Spleen (tissue), 13 donors: ENCODE measurements at places on chromosomes 2 and 18. TPM values are rescaled to one million over a fixed set of nuclear protein-coding genes. Genes with fewer than 3 reads are reported as not detected.

DNA sequence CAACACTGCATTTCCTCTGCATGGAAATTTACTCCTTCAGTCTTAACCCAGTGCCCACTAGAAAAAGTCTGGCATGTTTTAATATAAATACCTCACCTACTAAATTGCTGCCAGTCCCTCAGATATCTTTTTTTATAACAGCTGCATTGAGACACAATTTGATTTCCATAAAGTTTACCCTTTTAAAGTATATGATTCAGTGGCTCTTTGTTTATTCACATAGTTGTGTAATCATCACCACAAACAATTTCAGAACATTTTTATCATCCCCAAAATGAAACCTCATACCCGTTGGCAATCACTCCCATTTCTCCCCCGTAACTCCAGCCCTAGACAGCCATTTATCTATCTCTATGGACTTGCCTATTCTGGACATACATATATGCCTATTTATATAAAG is 17.0 kb upstream of the FRZB start:
- no peak for DNase-seq

GRCh38 chr2:32976409-32977063 is 29.8 kb downstream of the LTBP1 start:
- DNase-seq, result no peak

GALR1 gene
- total RNA-seq, result not detected

DNA sequence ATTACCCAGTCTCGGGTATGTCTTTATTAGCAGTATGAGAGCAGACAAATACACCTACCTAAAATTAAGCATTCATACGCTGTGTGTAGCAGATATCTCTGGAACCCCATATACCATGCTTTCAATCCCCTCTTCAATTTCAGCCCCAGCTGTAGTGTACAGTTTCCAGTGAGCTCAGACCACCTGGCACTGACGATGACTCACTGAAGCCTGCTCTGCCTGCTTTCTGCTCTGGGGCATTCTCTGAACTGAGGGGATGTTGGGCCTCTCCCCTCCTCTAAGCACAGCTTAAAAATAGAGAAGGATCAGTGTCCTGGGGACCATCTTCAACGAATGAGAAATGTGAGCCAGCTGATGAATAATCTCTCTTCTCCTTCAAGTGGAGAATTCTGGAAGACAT is 8.7 kb upstream of the CCL20 start:
- DNase-seq, result no peak

DNA sequence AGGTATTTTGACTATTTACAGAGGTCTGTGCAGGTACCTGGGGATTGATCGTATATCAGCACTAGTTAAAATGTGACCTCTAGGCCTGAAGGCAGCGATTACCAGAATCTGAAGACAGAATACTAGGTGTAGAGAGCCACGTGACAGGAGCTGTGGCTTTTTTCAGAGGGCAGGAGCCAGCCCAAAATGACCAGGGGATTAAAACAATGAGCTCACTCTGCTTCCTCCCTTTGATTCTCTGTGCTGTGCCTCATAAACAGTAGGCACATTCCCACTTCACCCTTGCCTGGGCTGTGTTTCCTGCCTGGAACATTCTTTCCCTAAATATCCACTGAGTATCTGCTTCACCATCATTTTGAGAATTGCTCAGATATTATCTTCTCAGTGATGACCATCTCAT is 15.2 kb downstream of the ITGAV start:
- DNase-seq, result no peak

GRCh38 chr18:24669502-24669901 is 209.1 kb downstream of the HRH4 start:
- DNase-seq, result no peak

CENPO gene
- 8.7 TPM for total RNA-seq

GRCh38 chr18:44741511-44741910 is 60.8 kb downstream of the SETBP1 start:
- no peak for DNase-seq

GRCh38 chr2:236638707-236639106 is 69.1 kb downstream of the ACKR3 start:
- peak; percentile 41 for DNase-seq

MBP gene
- 79.4 TPM for total RNA-seq

- no peak for DNase-seq
Measured at GRCh38 chr18:62664414-62664813, 50.9 kb upstream of the PHLPP1 start.

GRCh38 chr2:62461017-62461553 is 44.9 kb downstream of the TMEM17 start:
- no peak for DNase-seq

CFC1 gene
- not detected for total RNA-seq

FIGN gene
- total RNA-seq, result 22.6 TPM

- no peak for DNase-seq
Measured at GRCh38 chr2:170013802-170014551, 164.0 kb upstream of the MYO3B start.

BOK gene
- total RNA-seq, result 17.0 TPM

- no peak for DNase-seq
Measured at GRCh38 chr2:192657362-192657761, 462.6 kb upstream of the TMEFF2 start.

YWHAQ gene
- 124 TPM for total RNA-seq

- DNase-seq, result no peak
Measured at GRCh38 chr18:46868169-46868921, 49.0 kb downstream of the PIAS2 start.

DNA sequence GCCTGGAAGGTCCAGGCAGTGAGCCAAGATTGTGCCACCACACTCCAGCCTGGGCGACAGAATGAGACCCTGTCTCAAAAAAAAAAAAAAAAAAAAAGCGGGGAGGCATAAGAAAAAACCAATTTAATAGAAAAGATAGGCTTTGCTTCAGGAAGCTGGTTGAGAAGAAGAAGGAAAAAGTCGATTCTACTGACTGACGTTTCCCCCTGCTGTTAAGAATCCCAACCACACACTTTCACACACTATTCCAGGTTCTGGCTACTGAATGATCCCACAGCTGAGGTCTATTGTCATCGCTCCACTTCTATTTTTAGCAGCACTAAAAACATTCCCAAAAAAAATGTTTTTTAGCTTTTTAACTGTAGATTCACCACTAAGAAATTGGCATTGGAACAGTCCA is 6.7 kb upstream of the CHCHD5 start:
- no peak for DNase-seq

MYL1 gene
- not detected for total RNA-seq

AGXT gene
- 3.4 TPM for total RNA-seq

DNA sequence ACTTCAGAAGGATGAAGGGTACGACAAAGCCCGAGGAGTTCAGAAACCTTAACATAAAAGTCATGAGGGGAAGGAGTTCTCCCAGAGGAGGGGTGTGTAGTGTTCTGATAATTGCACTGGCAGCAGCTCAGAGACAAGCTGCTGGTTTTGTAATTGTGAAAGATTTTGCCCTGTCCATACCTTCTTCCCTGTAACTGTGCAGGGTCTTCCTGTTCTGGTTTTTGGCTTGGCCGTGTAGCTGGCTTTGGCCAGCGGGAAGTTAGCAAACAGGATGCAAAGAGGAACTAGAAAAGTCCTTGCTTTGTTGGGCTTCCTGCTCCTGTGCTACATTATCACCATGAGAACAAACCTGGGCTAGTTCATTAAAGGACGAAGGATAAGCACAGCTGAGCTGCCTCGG is 160.8 kb downstream of the LPIN1 start:
- no peak for DNase-seq

GRCh38 chr18:2994603-2995432 is 18.1 kb downstream of the LPIN2 start:
- peak; percentile 88 for DNase-seq

- no peak for DNase-seq
Measured at GRCh38 chr2:152585830-152586484, 131.3 kb downstream of the PRPF40A start.

DNA sequence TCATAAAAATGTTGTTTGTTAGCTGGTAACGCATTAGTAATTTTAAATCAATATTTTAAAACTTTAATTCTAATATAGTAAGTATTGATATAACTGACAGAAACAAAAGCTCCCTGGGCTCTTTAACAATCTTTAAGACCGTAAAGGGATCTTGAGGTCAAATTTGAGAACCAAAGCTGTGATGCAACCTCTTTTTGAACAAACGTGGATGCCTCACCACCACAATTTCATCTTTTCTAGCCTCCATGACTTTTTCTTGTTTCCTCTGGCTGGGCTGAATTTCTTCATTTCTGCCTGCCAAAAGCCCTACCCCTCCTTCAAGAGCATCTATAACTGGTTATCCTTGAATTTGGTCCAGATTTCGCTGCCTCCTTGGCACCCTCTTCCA is 563 bp upstream of the POLE4 start:
- DNase-seq, result no peak

- DNase-seq, result peak; percentile 87
Measured at GRCh38 chr2:55231546-55232083, 478 bp downstream of the CLHC1 start.

DNA sequence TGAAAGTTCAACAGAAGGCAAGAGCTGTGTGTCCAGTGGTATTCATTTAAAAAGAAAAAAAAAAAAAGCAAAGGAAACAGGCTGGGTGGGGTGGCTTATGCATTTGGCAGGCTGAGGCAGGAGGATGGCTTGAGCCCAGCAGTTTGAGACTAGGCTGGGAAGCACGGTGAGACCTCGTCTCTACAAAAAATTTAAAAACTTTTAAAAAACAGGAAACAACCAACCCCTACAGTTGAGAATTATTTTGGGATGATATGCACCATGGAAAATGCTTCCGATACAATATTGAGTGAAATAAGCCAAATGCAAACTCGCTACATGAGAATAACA is 31.2 kb downstream of the PTPN18 start:
- DNase-seq, result no peak

- peak; percentile 92 for DNase-seq
Measured at GRCh38 chr2:105329561-105330495, at the start of gene TGFBRAP1. TGFBRAP1 (minus strand) TSS chr2:105329735; CDS start chr2:105308301, 21,434 bp downstream.

FAM161A gene
- 3.1 TPM for total RNA-seq

GRCh38 chr2:237042101-237042500 is 43.6 kb upstream of the COPS8 start:
- DNase-seq, result no peak

- no peak for DNase-seq
Measured at GRCh38 chr18:70452501-70452900, 163.7 kb downstream of the SOCS6 start.

GRCh38 chr2:226733189-226733858 is 66.3 kb downstream of the IRS1 start:
- no peak for DNase-seq

- no peak for DNase-seq
Measured at GRCh38 chr2:203914546-203915182, 21.9 kb upstream of the ICOS start.

- no peak for DNase-seq
Measured at GRCh38 chr18:35088921-35089320, 47.7 kb downstream of the MAPRE2 start.

GRCh38 chr2:20796374-20796791 is 26.5 kb downstream of the LDAH start:
- DNase-seq, result no peak

GRCh38 chr18:48135436-48135966 is 205.0 kb upstream of the SMAD2 start:
- DNase-seq, result peak; percentile 0

DNA sequence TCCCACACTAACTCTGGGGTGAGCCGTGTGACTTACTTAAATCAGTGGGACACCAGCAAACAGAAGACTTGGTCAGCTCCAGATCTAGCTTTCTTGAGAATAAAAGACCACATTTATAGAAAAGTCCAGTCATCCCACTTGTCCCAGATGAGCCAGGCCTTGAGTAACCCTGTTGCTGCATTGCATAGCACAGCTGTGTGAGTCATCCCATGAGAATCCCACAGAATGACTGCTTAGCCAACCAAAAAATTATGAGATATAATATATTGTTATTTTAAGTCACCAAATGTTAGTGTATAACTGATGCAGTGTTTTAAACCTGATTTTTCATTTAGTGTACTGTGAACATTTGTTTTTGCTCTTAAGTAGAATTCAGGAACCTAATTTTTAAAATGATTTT is 94.2 kb upstream of the FSHR start:
- no peak for DNase-seq

GRCh38 chr2:46091004-46091403 is 206.2 kb upstream of the EPAS1 start:
- no peak for DNase-seq

DNA sequence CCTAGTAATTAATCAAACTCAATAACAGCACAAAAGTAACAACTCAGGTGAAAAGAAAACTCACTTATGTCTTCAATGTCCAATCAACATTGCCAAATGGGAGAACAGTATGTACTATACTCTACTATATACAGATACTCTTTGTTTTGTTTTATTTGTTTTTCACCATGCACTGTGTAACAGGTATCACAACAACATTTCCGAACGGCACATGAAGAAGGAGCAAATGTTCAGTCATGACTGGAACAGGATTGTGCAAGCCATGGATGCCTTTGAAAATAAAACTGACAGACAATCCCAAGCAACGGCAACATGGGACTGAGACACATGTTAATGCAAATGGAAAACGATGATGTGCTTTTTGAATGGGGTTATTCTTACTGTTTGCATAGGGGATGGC is 334.9 kb upstream of the THUMPD2 start:
- DNase-seq, result no peak

DNA sequence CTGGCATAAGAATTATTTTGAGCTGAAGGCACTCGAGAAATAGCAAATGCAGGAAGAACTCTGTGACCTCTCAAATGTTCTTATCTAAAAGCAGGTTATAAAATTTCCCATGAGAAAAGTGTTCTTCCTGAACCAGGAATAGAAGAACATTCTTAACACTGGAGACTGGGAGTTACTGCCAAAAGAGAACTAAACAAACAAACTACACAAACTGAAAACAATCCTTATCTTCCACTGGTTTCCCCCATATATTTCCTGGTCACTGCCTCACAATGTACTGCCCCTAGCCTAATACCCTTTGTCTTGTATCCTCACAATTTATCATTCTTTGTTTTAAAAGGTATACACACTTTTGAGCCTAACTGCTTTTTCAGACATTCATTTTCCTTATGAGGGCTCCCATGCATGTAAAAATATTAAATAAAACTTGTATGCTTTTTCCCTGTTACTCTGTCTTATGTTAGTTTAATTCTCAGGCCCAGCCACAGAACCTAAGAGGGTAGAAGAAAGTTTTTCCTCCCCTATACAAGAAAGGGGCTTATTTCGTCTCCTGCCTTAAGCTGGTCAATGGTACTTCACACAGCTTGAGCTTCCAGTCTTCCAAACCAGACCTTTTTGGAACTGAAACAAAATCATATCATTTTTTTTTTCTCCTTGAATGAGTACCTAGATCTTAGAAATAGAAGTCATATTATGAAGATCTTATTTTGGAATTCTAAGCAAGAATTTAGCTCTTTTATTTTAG is 110.6 kb downstream of the MSTN start:
- DNase-seq, result no peak
